ENCODE measurements at places on chromosomes 2 and 18.

DNA sequence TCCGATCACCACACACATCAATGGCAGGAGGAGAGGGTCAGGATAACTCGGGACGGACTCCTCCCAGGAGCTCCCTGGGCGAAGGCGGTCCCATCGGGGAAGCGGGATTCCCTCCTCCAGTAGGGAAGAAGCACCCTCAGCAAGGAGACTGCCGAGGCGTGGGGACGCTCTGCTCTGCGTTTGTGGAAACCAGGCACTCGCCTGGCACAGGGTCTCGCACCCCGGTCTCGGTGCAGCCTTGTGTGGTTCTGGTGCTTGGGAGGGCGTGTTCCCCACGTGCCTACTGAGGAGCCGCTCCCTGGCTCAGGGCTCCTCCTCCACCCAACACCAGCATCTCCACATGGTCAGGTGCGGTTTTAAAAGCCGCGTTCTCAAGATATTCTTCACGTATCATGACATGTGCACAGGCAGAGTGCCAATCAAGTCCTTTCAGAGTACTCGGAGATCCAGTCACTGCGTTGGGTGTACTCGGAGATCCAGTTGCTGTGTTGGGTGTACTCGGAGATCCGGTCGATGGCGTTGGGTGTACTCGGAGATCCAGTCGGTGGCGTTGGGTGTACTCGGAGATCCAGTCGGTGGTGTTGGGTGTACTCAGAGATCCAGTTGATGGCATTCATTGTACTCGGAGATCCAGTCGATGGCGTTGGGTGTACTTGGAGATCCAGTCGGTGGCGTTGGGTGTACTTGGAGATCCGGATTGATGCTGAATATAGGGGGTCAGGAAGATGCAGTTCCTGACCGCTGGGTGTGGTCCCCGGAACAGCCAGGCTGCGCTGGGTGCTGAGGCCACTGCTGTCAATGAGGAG lies 117.5 kb downstream of the RTP5 start:
- DNase-seq: no peak

GRCh38 chr2:241867776-241868420 lies 1.6 kb upstream of the RTP5 start:
- DNase-seq: no peak

GRCh38 chr2:162301151-162301804 lies 17.2 kb downstream of the IFIH1 start:
- DNase-seq: no peak

GRCh38 chr2:133526530-133527300 lies 41.5 kb downstream of the NCKAP5 start:
- DNase-seq: no peak

GRCh38 chr18:31659576-31660177 lies 24.7 kb downstream of the B4GALT6 start:
- DNase-seq: no peak

DNA sequence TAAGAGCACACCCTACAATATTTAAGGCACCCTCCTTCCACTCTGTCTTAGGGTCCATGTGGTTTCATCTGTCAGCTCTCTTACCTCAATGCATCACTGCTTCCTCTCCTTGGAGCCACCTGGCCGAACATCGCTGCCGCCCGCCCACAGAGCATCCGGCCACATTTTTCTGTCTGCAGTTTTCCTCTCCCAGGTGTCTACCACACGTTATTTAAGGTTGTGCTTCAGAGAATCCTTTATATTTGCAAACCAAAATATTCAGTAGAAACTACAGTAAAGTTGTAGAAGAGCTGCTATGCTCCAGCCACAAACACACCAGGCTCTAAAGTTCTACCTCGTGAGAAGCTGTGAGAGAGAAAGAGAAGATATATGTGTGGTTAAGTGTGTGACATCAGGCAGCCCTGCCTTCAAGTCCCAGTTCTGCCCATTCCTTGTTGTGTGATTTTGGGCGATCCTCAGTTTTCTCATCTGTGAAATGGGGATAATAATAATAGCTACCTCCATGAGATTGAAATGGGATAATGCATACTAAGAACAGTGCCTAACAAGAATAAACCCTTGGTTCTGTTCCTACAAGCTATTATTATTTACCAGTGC lies 4.9 kb upstream of the STK17B start:
- no peak for DNase-seq

GRCh38 chr2:39283561-39283960 lies 39.8 kb upstream of the CDKL4 start:
- DNase-seq: no peak

DNA sequence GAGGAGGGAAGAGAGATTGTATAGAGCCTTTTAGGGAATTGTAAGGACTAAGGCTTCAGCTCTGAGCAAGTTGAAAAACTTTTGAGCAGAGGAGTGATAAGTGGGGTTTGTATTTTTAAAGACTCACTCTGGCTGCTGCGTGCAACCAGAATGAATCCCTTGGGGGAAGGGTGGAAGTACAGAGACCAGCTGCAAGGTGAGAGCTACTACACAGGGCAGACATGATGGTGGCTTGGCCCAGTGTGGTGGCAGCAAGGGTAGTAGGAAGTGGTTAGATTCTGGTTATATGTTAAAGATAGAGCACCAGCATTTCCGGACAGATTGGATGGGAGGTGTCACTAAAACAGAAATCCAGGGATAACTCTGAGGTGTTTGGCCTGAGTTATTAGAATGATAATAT lies 10.1 kb upstream of the SESTD1 start:
- DNase-seq: no peak

DNA sequence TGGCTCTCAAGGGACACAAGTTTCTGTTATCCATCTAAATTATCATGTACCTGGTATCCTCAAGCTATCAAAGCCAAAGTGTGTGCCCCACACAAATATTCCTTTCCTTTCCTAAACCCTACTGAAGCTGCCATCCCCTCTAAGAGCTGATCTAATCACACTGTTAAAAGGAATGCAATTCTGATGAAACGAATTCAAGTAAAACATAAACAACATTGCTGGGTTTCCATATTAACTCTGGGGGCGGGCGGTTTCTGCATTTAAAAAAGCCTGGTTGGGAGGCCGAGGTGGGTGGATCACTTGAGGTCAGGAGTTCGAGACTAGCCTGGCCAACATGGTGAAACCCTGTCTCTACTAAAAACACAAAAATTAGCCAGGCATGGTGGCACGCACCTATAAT lies 41.9 kb upstream of the PCBP1 start:
- no peak for DNase-seq

DNA sequence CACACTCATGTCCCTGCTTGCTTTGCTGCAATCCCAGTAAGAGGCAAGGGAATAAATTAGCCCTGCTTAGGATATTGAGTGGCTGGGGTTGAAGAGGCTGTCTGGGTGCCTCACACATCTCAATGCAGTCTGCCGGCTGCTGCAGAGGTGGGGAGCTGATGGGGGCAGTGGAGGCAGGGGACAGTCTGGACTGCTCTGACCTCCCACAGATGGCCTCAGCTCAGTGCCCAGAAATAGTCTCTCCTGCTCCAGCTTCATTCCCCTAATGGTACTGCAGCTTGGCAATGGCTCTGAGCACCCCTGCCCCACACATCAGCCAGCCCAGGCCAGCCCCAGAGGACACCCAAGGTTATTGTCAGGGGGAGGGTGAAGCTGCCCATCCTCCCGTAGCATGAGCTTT lies 21.5 kb upstream of the TNS1 start:
- DNase-seq: no peak

DNA sequence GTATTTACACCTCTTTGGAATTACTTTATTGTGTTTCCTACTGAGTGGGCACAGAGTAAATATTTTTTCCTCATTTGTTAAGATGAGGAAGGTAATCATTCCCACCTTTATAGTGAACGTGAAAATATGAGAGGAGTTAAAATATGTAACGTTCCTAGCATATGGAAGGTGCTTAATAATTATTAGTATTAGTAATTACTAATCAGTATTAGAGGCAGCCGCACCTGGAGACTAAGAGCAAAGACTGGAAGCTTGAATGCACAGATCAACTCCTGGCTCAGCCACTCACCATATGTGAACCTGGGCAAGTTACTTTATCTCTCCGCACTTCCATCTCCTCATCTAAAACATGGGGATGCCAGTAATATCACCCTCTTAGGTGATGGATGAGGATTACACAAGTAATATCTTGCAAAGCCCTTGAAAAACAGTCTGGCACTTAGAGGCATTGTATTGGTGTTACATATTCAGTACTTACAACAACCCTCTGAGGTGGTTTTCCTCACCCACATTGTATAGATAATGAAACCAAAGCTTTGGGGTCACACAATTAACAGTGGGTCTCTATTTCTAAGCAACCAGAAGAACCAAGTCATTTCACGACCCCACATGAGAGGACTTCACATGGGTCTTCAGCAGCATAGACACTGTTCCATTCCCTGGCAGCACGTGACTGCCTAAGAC lies 100.3 kb upstream of the KCTD1 start:
- no peak for DNase-seq

DNA sequence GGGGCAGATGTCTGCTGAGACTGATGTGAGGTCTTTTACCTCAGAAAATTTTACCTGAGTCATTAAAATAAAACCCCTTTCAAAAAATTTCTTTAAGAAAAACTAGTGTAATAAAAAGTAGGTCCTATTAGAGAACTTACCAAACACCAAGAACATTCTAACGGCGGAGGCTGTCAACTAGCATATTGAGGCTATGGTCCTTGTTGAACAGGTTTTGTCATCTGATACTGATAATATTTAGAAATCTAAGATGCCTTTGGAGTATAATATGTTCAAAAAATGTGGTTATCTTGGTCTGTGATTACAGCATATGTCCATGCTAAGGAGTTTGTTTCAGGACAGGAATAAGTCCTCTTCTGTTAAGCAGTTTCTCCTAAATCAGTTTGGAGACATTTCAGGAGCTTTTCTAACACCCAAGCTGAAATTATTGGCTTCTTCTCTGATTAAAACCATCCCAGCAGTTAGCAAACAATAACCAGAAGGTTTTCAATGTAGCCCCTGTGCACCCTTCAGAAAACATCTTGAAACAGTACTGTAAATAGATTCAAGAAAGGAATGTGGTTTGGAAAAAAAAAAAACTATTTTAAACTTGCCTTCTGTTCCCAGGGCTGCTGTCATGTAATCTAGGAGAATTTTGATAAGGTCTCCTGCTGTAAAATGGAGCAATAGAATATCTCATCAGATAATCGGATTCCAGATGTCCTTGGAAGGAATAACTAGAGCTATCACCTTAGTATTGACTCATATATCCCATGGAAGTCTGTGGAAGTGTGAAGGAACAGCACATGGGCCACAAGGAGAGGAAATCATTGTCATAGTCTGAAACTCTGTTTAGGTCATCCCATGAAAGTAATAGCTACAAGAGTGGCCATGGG lies 58.7 kb upstream of the B3GNT2 start:
- DNase-seq: no peak

DNA sequence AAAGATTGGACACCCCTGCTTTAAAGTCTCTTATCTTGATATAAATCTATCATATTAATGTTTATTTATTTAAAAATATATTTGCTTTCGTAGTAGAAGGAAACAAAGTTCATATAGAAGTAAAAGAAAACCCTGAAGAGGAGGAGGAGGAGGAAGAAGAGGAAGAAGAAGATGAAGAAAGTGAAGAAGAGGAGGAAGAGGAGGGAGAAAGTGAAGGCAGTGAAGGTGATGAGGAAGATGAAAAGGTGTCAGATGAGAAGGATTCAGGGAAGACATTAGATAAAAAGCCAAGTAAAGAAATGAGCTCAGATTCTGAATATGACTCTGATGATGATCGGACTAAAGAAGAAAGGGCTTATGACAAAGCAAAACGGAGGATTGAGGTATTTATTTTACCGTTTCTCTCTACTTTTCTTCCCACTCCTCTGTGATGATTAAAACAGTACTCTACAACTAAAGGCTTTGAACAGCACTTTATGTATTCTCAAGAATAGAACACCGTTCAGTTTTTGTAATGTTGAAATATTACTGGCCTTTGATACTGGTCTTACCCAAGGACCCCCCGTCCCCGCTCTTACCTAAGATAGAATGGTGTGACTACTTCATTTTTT lies 39.2 kb downstream of the EIF5B start:
- no peak for DNase-seq

- DNase-seq: no peak
Measured at GRCh38 chr18:64799376-64799775, 650.5 kb upstream of the LINC00305 start.

GRCh38 chr18:10536280-10536679 lies 10.5 kb downstream of the NAPG start:
- DNase-seq: no peak

DNA sequence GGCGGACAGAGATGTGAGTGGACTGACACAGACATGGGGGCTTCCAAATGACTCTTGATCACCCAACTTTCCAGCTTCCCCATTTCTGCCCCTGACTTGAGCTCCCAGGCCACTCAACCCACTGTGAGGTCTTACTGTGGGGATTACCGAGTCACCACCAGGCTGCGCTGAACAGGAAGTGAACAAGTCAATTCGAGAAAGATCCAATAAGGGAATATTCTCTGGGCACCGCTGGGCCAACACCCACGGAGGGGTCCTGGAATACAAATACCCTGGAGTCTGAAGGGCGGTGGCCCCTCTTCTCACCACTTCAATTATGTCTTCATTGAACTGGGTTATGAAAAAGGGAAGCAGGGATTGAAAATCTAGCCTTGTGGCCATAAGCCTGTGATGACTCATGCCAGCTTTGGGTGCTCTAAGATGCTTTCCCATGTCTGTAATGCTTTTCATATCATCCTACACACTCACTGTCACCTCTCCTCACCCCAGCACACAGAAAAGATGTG lies 37.7 kb downstream of the BCL11A start:
- DNase-seq: no peak

DNA sequence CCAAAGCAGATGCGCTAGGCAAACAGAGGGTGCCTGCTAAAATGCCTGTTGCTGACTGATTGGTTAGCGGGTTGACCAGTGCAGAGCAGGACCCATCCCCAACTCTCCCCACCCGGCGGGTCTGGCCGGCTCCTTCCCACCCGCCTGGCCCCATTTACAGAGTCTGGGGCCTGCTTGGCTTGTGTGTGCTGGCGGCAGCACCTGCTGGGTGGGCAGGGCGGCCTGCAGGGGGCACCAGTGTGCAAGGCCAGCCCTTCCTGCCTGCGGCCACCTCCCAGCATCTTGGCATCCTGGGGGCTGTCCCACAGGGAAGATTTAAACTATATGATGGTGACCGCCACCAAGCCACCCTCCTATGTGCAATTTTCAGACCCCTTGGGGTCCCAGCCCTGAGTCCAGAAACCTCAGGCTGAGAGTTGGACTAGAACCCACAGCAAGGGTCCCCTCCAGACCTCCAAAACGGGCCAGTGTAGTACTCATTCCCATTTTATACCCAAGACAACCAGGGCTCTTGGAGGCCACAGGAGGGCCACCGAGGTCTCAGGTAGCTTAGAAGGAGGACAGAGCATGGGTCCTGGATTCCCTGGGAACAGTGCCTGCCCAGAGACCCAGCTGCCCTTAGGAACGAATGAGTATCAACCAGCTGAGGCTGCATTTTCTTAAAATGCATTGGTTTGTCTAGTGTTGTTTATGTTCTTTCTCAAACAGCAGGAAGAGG lies 173.6 kb downstream of the SMAD7 start:
- peak; percentile 83 for DNase-seq

GRCh38 chr2:31386648-31387047 lies 27.9 kb downstream of the XDH start:
- DNase-seq: no peak

DNA sequence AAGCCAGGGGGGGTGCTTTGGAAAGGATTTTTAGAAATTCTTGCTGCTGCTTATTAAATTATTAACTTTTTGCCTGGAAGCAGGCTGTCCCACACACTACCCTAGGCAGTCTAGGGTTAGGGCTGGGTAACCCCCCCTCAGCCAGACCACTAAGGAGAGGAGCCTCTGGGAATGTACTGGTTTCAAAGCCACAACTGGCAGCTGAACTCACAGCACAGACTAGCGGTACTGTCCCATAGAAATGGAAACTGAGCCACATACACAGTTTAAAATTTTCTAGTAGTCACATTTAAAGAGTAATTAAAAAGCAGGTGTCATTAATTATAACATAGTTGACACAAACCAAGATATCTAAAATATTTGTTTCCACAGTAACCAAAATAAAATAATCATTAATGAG lies 50.1 kb downstream of the SPRED2 start:
- DNase-seq: no peak

All from HuH-7.5 (cell line).